ENCODE measurements at places on chromosomes 5 and 9. TPM values are rescaled to one million over a fixed set of nuclear protein-coding genes. Genes with fewer than 3 reads are reported as not detected.
A peak's percentile ranks its signal among the peaks of the same experiment; 100 is the strongest.

DNA sequence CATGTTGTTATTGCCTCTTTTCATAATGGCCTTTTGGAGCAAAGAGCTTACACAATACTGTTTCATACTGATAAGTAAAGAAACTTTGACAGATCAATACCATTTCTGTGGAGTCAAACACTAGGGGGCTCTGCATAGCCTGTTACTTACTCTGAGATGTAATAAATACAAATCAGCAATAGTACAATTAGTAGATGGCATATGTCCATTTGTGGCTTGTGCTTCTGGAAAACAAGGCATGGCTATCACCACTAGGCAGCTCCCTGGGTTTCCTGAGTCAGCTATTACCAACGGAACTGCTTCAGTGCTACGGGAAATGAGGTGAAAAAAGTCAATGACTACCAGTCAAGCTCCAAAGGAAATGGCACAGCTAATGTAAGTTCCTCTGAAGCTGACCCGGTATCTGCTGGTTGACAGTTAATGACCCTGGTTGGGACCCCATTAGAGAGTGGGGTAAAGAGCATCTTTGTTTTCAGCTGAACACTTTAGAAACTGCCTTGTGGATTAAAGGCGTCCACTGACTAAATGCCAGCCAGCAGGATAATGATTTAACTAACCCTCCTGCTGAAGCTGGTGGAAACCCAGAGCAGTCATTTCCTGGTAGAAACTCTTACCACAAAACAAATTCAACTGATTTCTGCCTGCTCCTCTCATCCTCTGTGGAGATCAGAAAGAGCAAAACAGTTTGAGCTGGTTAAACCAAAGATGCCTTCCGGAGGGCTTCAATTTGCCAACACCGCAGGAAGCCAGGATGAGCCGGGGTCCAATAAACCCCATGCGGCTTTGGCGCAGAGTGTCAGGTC, 69.0 kb upstream of the FAM169A start:
- no peak for DNase-seq

DNA sequence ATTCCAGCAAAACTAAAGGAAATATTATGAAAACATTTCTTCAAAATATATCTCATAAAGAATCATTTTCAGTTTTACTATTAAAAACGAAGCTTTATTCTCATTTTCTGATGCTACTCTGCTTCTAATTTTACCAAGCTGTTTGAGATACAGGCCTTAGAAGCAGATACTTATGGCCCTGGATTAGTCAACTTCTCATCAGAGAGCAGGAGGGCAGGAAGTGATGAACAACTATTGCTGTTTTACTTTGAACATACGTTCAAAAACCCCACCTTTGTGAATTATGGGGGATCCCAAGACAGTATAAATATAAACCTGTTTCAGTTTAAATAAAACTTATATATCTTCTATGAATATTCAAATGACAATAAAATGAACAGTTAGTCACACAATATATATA, 16.0 kb downstream of the MPDZ start:
- DNase-seq = no peak

DNA sequence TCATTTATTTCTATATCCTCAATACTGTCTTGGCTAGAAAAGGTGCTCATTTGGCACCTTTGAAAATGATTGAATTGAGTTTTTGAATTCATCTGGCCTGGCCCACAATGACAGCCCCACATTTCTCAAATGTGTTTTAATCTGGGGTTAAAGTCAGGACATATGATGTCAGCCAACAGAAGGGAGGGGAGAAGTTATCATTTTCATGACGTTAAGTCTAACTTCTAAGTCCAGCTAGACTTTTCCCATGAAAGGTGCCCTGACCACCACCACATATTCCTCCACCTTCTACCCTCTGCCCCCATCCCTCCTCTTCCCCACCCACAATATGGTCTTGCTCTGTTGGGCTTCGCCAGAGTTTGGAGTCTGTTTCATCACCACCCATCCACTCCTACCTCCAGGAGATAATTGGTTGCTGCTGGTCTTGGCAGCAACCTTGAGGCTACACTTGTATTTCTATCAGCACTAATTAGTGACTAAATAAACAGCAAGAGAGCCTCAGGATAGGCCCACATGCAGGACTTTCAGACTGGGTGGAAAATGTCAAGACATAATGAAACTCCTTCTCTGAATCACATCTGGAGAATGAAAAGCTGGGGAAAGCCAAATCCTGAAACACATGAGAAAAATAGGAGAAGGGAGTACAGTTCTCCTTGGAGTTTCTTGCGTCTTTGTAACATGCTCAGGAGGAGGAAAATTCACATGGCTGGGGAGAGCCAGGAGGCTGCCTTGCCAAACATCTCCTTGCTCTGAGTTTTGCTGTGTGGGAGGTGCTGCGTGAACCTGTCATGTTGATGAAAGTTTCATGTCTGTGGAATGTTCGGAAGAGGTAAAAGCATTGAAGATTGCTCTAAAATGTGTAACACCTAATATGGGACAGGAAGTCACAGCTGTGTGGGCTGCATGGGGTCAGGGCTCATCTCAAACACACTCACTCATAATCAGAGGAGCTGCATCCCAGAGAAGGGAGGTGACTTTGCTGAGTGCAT, 544.7 kb upstream of the KLF4 start:
- no peak for DNase-seq

GRCh38 chr5:90529939-90530677, 724 bp upstream of the LYSMD3 start:
- peak; percentile 33 for DNase-seq

- no peak for DNase-seq
Measured at GRCh38 chr9:123073991-123074422, 40.5 kb downstream of the GPR21 start.

- DNase-seq = no peak
Measured at GRCh38 chr9:120735415-120736126, 21.3 kb upstream of the MEGF9 start.

GRCh38 chr9:126699401-126699881, 85.7 kb downstream of the LMX1B start:
- no peak for DNase-seq

- no peak for DNase-seq
Measured at GRCh38 chr9:24257726-24258125, 288.0 kb downstream of the IZUMO3 start.

DNA sequence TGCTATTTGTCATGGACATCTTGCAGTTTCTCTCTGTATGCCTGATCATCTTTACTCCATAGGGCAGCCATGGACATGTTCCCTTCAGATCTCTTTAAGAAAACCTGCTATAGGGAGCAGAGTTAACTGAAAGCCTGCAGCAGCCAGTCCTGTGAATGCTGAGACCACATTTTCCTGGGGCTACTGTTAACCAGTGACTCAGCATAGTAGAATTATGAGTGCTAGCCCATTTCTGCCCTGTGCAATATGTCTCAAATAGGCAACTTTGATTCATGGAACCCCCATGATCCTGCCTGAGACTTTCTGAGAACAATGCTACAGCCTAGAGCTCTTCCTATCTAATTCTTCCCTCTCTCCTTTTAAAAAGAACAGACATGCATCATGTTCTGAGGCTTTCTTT, 624.2 kb downstream of the CHSY3 start:
- no peak for DNase-seq

- DNase-seq = no peak
Measured at GRCh38 chr5:172463031-172463430, 8.7 kb upstream of the SH3PXD2B start.

GRCh38 chr9:125074976-125075375, 68.4 kb downstream of the SCAI start:
- no peak for DNase-seq

DNA sequence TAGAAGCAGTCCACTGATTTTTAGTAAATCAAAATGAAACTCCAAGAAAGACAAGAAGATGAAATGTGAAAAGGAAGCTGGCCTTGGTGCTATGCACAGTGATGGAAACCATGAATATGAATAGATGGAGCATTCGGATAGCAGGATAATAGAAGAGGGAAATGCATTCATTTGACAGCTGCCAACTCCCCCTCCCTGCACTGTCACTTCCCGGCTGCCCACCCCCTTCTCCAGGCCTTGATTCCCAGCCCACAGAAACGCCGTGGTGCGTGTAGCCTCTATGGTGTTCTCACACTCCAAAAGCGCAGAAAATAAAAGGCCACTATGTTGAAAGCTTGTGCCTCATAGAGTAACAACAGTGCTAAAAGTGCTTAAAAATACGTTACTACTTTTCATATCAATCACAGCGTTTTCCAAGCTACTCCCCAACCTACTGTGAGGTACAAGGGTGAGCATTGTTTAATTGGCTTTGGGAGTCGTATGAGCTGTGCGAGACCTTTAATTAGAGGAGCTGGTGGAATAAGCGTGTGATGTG, 26.1 kb upstream of the IFNK start:
- DNase-seq = no peak

DNA sequence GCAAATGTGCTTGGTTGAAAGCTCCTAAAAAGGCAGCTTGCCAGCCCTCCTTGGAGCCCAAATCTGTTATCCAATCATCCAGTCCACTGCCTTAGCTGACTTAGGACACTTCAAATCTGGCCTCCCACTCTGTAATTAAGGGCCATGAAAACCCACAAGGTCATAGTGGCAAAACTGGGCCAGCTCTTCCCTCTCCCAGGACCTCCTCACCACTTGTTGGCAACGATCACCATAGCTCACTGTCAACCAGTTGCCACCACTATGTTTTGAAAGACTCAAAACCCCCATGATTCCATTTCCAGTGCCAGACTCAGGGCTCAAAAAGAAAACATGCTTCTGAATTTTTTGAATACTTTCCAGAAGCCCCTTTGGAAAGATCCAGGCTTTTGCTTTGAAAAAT, 107.5 kb downstream of the NREP start:
- no peak for DNase-seq

GRCh38 chr5:86124333-86124732, 493.4 kb upstream of the COX7C start:
- DNase-seq = no peak

- no peak for DNase-seq
Measured at GRCh38 chr9:112445196-112445595, 41.4 kb upstream of the KIAA1958 start.

PROB1 gene
- 0.57 TPM for total RNA-seq

C9orf152 gene
- total RNA-seq = not detected

SLC31A2 gene
- 12.8 TPM for total RNA-seq

TEX10 gene
- 10.5 TPM for total RNA-seq

FRMD3 gene
- total RNA-seq = 1.4 TPM

GABRP gene
- total RNA-seq = not detected
